ENCODE measurements at places on chromosomes 13 and 19. TPM values are rescaled to one million over a fixed set of nuclear protein-coding genes. Genes with fewer than 3 reads are reported as not detected.

C19orf81 gene
- total RNA-seq, result not detected

SLC1A6 gene
- not detected for total RNA-seq

GRCh38 chr19:56333506-56333905 is 18.9 kb upstream of the ZSCAN5A start:
- H3K27ac ChIP-seq, result no peak overlapping the region
- no peaks in the 10 kb centered on the region for H3K27me3 ChIP-seq
- H3K36me3 ChIP-seq, result no peaks in the 10 kb centered on the region
- no peak overlapping the region for H3K4me3 ChIP-seq
- DNase-seq, result peak; percentile 60

DNA sequence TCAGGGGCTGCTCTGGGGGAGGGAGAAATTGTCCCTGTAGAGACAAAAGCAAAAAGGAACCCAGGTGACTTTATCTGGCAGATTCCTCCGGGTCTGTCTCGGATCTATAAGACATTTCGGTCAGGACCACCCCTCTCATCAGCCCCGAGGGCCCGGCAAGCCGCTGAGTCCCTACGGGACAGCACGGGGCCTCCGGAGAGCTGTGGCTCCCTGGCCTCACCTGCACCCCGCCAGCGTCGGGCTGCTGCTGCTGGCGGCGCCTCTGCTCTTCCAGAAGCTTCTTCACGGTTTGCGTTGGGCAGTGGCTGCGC is 1.9 kb downstream of the NFKBID start:
- DNase-seq, result no peak
- no peaks in the 10 kb centered on the region for H3K27me3 ChIP-seq
- no peaks in the 10 kb centered on the region for H3K36me3 ChIP-seq
- peak overlapping the region; percentile 46 for H3K4me3 ChIP-seq

- H3K36me3 ChIP-seq, result no peaks in the 10 kb centered on the region
- H3K27me3 ChIP-seq, result no peaks in the 10 kb centered on the region
- H3K4me1 ChIP-seq, result peaks cover 3% of the 10 kb centered on the region
- no peak for DNase-seq
Observed at GRCh38 chr13:42276683-42277082, 4.7 kb downstream of the AKAP11 start.

GRCh38 chr13:98853771-98854221 is 101.3 kb upstream of the SLC15A1 start:
- H3K4me1 ChIP-seq, result no peaks in the 10 kb centered on the region
- no peaks in the 10 kb centered on the region for H3K36me3 ChIP-seq
- H3K27ac ChIP-seq, result no peak overlapping the region

KLK4 gene
- total RNA-seq, result 2.0 TPM

CYP4F8 gene
- not detected for total RNA-seq

CYP2S1 gene
- 114 TPM for total RNA-seq

DNA sequence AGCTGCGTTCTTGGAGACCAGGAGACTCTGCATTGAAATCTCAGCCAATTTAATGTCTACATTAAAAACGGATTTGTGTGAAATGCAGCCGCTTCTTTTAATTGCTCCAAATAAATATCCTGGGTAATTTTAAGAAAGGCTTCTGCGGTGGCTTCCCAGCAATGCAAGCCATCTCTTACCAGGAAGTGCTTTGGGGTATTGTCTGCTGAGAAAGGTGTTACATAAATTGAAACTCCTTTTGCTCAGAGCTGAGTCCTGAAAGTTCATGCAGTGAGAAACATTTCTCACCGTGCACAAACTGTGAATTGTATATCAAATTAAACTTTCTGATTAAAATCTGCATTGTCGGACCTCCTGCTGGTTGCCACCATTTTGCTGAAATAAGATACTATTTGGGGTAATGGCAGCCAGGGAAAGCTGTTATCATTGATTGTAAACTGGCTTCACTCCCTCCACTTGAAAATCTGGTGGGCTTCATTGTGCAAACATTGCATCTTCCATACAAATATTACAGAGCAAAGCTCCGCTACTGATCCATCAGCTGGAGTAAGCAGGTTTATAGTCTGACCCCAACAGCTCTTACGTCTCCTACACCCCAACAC is 59.5 kb downstream of the ZIC5 start:
- no peak for DNase-seq
- H3K27me3 ChIP-seq, result no peaks in the 10 kb centered on the region
- H3K36me3 ChIP-seq, result no peaks in the 10 kb centered on the region
- H3K27ac ChIP-seq, result no peak overlapping the region

GRCh38 chr13:57624565-57625435 is 6.7 kb upstream of the PCDH17 start:
- peaks cover 14% of the 10 kb centered on the region for H3K27me3 ChIP-seq
- DNase-seq, result no peak
- H3K36me3 ChIP-seq, result no peaks in the 10 kb centered on the region
- no peak overlapping the region for H3K27ac ChIP-seq
- H3K4me1 ChIP-seq, result no peaks in the 10 kb centered on the region

DNA sequence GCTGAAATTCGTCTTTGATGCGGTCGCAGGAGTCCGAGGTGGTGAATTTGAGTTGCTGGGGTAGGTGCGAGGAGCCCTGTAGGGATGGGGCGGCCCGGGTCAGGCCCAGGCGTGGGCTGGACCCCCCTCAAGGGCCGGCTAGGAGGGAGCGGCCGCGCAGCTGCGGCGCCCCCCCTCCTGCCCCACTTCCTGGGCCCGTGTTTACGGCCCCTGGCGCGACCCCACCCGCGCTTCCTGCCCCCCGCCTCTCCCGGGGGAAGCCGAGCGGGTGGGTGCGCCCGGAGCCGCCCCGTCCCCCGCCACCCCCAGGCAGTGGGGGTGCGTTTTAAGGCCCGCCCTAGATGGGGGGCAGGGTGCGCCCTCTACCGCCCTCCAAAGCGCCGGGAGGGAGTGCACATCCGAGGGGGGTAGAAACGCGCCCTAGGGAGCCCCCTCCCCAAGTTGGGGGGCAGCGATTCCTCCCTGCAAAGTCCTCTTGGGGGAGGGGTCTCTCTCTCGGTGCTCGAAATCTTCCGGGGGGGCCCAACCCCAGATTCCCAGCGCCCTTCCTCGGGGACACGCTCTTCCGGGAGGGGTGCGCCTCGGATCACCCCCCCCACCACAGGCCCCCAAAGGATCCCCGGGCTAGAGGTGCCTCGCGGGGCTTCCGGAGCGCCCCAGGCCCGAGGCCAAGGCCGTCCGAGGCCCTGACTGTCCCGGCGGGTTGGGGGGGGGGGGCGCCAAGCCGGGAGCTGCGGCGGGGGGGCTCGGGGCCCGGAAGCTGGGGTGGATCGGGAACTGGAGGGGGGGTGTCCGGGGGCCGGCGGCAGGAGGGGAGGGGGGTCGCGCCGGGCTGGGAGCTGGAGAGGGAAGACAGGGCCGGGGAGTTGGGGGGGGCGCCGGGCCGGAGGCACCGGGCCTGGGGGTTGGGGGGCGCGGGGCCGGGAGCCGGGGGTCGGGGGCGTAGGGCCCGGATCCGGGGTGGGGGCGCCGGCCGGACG is 823 bp downstream of the TLE5 start:
- no peaks in the 10 kb centered on the region for H3K4me1 ChIP-seq
- H3K27me3 ChIP-seq, result no peaks in the 10 kb centered on the region
- peak overlapping the region; percentile 46 for H3K4me3 ChIP-seq

DNA sequence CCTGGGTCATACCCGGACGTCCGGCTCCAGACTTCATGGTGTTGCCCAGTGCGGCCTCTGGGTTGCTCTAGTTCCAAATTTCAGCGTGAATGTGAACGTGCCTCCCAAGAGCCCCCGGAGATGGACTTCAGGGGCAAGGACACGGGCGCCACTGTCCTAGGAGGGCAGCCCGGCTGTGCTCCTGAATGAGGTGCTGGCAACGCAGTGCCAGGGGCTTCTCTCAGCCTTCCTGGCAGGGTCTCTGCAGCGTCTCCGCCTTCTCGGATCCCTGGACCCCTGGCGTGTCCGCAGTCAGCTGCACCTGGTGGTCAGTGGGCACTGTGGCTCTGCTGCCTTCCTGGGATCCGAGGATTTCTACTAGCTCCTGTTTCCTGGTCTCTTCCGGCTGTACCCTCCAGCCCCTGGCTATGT is 101.7 kb upstream of the MCF2L start:
- H3K4me3 ChIP-seq, result no peak overlapping the region
- no peak overlapping the region for H3K27ac ChIP-seq
- DNase-seq, result no peak
- no peaks in the 10 kb centered on the region for H3K4me1 ChIP-seq
- no peaks in the 10 kb centered on the region for H3K27me3 ChIP-seq

GRCh38 chr19:2652504-2653099 is 49.9 kb downstream of the GNG7 start:
- no peaks in the 10 kb centered on the region for H3K4me1 ChIP-seq
- no peaks in the 10 kb centered on the region for H3K36me3 ChIP-seq
- no peak for DNase-seq
- no peak overlapping the region for H3K4me3 ChIP-seq
- no peaks in the 10 kb centered on the region for H3K27me3 ChIP-seq
- H3K27ac ChIP-seq, result no peak overlapping the region

KCNN4 gene
- 60.9 TPM for total RNA-seq

- peak; percentile 61 for DNase-seq
- H3K27me3 ChIP-seq, result no peaks in the 10 kb centered on the region
- peak overlapping the region; percentile 91 for H3K27ac ChIP-seq
- peaks cover 4% of the 10 kb centered on the region for H3K36me3 ChIP-seq
Observed at GRCh38 chr19:47094557-47095475, 18.8 kb downstream of the ZC3H4 start.

GRCh38 chr19:11088506-11089253 is 583 bp upstream of the LDLR start:
- no peaks in the 10 kb centered on the region for H3K36me3 ChIP-seq
- DNase-seq, result peak; percentile 51
- H3K27me3 ChIP-seq, result no peaks in the 10 kb centered on the region
- H3K4me1 ChIP-seq, result peaks cover 3% of the 10 kb centered on the region
- H3K27ac ChIP-seq, result peak overlapping the region; percentile 93

DNA sequence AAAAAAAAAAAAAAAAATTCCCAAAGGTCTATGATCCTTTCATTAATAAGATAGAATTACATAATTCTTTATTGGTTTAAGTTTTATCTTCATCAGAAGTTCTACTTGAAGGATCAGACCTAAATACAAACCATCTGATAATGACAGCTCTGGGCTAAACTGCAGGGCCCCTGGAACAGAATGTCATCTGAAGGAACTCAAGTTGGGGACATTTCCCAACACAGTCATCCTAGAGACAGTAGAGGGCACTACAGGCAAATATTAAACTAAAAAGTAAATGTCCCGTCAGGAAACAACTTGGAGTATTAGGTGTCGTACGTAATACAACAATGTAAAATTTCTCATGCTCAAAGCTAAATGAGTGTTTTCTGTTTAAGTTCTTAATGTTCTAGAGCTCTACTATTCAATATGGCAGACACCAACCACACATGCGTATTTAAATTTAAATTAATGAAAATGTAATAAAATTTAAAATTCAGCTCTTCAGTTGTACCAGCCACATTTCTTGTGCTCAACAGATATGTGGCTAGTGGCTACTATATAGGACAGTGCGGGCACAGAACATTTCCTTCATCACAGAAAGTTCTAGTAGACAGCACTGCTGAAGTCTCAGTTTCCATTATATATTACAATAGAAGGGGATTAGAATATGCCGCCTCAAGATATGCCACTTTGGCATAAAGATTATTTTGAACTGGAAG is 21.8 kb upstream of the NAXD start:
- no peak overlapping the region for H3K27ac ChIP-seq
- H3K27me3 ChIP-seq, result no peaks in the 10 kb centered on the region
- H3K4me3 ChIP-seq, result no peak overlapping the region
- no peaks in the 10 kb centered on the region for H3K4me1 ChIP-seq
- no peak for DNase-seq

DNA sequence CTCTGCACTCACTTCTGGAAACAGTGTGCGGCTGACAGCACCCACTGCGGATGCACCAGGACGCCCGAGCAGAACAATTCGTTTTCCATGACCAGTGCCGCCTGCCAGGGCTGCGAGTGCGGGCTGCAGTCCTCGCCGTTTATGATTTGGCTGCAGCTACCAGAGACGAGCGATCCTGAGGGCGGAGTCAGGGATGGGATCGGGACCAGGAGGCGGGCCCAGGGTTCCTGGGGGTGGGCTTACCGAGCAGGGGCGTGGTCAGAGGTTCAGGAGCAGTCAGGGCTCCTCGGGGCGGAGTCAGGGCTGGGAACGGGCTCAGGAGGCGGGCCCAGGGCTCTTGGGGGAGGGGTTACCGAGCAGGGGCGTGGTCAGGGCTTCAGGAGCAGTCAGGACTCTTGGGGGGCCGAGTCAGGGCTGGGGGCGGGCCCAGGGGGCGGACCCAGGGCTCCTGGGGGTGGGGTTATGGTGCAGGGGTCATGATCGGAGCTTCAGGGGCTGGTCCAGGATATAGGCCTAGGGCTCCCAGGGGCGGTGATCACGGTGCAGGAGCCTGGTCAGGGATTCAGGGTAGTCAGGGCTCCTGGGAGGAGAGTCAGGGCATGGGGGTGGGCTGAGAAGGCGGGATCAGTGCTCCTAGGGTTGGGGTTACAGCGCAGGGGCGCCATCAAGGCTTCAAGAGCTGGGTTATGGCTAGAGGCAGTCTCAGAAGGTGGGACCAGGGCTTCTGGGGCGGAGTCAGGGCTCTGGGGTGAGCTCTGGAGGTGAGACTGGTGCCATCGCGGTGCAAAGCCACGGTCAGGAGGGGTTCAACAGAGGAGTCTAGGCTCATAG is 1.7 kb downstream of the KLK4 start:
- no peak overlapping the region for H3K27ac ChIP-seq
- no peaks in the 10 kb centered on the region for H3K4me1 ChIP-seq
- H3K36me3 ChIP-seq, result no peaks in the 10 kb centered on the region
- peak; percentile 90 for DNase-seq
- H3K4me3 ChIP-seq, result no peak overlapping the region
- H3K27me3 ChIP-seq, result peaks cover 29% of the 10 kb centered on the region

- H3K36me3 ChIP-seq, result no peaks in the 10 kb centered on the region
- no peaks in the 10 kb centered on the region for H3K4me1 ChIP-seq
- H3K27ac ChIP-seq, result no peak overlapping the region
- DNase-seq, result peak; percentile 47
- no peak overlapping the region for H3K4me3 ChIP-seq
Observed at GRCh38 chr13:35157143-35157755, 215.2 kb downstream of the NBEA start.

FGF22 gene
- not detected for total RNA-seq

- no peaks in the 10 kb centered on the region for H3K4me1 ChIP-seq
- H3K27ac ChIP-seq, result peak overlapping the region; percentile 34
- H3K27me3 ChIP-seq, result no peaks in the 10 kb centered on the region
- no peak overlapping the region for H3K4me3 ChIP-seq
Observed at GRCh38 chr19:18089726-18090125, 3.0 kb upstream of the IL12RB1 start.
